ENCODE measurements at places on chromosomes 2 and 18. TPM values are rescaled to one million over a fixed set of nuclear protein-coding genes. Genes with fewer than 3 reads are reported as not detected.

TRIM43B gene
- polyA plus RNA-seq = 0.44 TPM

- DNase-seq = no peak
- H3K4me3 ChIP-seq = no peak overlapping the region
- no peaks in the 10 kb centered on the region for H3K4me1 ChIP-seq
- H3K36me3 ChIP-seq = no peaks in the 10 kb centered on the region
Observed at GRCh38 chr2:194304191-194304590, 1352.8 kb upstream of the SLC39A10 start.

TDRD15 gene
- polyA plus RNA-seq = not detected

LCT gene
- not detected for polyA plus RNA-seq

DNA sequence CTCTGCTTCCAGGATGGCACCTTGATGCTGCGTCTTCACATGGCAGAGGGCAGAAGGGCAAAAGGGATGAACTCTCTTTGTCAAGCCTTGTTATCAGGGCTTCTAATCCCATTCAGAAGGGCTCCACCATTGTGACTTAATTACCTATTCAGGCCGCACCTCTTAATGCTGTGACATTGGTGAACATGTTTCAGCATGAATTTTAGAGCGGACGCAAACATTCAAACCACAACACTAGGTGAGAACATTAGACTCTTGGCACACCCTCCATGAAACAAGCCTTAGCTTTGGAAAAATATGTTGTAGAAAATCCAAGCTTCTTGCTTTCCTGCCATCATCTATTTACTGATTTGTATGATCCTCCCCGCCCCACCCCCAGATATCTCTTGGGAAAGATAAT lies 17.9 kb downstream of the DAW1 start:
- H3K27me3 ChIP-seq = no peaks in the 10 kb centered on the region
- no peak overlapping the region for H3K27ac ChIP-seq

KRTCAP3 gene
- polyA plus RNA-seq = 52.4 TPM

DNA sequence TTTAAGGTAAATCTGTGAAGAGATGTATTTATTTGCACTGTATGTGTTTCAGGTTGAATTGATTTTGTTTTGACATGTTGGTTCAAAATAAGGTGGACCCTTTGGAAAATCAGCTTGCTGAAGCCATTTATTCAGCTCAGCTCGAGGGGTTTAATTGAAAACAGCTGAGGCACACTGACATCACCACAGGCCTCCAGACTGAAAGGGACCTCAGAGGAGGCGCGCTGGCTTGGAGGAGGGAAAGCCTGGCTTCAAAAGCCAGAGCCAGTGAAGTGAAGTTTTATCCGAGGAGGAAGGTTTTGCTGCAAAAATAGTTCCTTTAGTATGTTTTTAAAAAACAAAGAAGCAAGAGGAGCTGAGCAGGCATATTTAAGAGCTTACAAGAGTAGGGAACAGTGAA lies 26.9 kb upstream of the DNMT3A start:
- no peak overlapping the region for H3K4me3 ChIP-seq
- no peaks in the 10 kb centered on the region for H3K36me3 ChIP-seq
- 0 out of 2 replicates have a peak, but pooled peaks cover 5% of the 10 kb centered on the region for H3K27me3 ChIP-seq
- 0 out of 2 replicates have a peak, but pooled peaks cover 3% of the 10 kb centered on the region for H3K4me1 ChIP-seq

GRCh38 chr18:63823516-63824219 lies 48.5 kb downstream of the SERPINB7 start:
- no peaks in the 10 kb centered on the region for H3K27me3 ChIP-seq
- DNase-seq = peak; percentile 70
- peaks cover 5% of the 10 kb centered on the region for H3K4me1 ChIP-seq
- no peaks in the 10 kb centered on the region for H3K36me3 ChIP-seq

GRCh38 chr2:208210688-208211451 lies 21.0 kb upstream of the C2orf80 start:
- no peaks in the 10 kb centered on the region for H3K36me3 ChIP-seq
- H3K27me3 ChIP-seq = no peaks in the 10 kb centered on the region
- no peak overlapping the region for H3K4me3 ChIP-seq
- no peak overlapping the region for H3K27ac ChIP-seq
- no peak for DNase-seq
- peaks cover 8% of the 10 kb centered on the region for H3K4me1 ChIP-seq

Measured in GM23338 (cell line).